ENCODE measurements at places on chromosomes 7 and 10. TPM values are rescaled to one million over a fixed set of nuclear protein-coding genes. Genes with fewer than 3 reads are reported as not detected.

The AGR3 gene
- total RNA-seq, result not detected

The ZNF316 gene
- 15.7 TPM for total RNA-seq

The CHAT gene
- total RNA-seq, result not detected

The DLD gene
- 45.1 TPM for total RNA-seq

The HDAC9 gene
- 18.2 TPM for total RNA-seq

The CCDC3 gene
- total RNA-seq, result 4.5 TPM

The NPC1L1 gene
- total RNA-seq, result under 0.01 TPM

The ANKRD22 gene
- total RNA-seq, result not detected

The RAPGEF5 gene
- 11.7 TPM for total RNA-seq

The RADIL gene
- total RNA-seq, result 0.38 TPM

The MEST gene
- total RNA-seq, result 384 TPM

The CLDN4 gene
- 2.7 TPM for total RNA-seq

The AKR1C2 gene
- total RNA-seq, result 73.6 TPM

All from regular cardiac myocyte (primary cell).